Neural crest cell (in vitro differentiated cells): ENCODE measurements at places on chromosomes 16 and 17.

DNA sequence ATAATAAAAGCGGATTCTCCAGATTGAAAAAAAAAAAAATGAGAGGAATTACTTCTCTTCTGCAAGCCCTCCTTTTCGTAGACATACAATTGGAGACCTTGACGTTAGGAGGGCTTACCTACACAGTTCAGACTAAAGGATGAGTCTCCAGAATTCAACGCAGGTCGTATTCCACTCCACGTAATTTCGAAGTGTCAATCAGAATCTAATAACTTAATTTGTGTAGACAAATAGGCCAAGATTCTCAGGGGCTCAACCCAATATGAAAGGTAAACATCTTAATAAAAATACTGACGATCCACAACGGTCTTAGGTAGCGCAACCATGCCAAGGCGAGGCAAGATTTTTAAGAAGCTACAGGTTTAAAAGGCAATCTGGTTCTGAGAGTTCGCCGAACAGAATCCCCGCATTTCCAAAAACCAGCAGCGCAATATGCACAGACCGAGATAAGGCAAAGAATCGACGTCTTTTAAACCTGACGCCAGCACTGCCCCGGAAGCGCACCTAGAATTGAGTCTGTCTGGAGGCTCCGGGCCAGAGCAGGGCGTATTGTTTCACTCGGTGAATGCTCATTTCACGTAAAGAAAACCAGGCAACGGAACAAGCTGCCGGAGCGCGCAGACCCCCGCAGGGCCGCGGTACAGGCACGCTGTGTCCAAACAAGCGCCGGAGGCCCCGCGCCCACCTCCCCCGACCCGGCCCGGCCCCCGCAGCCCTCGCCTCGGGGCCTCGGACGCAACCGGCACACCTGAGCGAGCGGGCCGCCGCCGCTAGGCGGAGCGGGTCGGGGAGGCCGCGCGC lies 623 bp downstream of the MBTPS1 start:
- DNase-seq: no peak

GRCh38 chr16:3022208-3022683 lies 1.5 kb downstream of the HCFC1R1 start:
- no peak for DNase-seq

DNA sequence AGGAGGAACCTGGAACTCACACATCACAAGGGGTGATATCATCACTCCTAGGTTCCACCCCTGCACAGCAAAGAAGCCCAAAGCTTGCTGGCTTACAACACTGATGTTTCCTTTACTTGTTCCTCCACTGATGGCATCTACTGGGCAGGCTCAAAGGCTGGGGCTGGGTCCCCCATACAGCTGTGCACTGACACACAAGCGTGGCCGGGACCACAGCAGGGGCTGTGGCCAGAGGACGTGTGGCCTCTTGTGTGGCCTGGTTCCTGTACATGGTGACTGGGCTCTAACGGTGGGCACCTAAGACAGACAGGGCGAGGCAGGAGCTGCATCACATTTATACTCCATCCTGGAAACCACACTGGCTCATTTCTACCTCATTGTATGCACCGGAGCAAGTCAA lies 264.4 kb upstream of the FOXF1 start:
- DNase-seq: no peak

DNA sequence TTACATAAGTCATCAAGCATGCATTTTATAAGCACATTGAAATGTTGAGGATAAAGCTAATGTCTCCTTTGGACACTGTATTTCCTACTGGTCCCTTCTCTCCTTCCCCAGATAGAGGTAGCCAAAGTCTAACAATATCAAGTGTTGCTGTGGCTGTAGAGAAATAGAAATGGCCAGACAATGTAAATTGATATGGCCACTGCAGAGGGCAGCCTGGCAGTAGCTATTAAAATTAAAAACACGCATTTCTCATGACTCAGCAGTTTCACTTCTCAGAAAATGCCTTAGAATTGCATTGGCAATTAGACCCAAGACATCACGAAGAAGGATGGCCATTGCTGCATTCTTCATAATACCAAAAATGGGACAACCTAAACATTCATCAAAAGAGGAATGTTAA lies 46.8 kb upstream of the MRTFB start:
- no peak for DNase-seq
